Smooth muscle cell of the brain vasculature (primary cell): ENCODE measurements at places on chromosomes 5 and 9.

DNA sequence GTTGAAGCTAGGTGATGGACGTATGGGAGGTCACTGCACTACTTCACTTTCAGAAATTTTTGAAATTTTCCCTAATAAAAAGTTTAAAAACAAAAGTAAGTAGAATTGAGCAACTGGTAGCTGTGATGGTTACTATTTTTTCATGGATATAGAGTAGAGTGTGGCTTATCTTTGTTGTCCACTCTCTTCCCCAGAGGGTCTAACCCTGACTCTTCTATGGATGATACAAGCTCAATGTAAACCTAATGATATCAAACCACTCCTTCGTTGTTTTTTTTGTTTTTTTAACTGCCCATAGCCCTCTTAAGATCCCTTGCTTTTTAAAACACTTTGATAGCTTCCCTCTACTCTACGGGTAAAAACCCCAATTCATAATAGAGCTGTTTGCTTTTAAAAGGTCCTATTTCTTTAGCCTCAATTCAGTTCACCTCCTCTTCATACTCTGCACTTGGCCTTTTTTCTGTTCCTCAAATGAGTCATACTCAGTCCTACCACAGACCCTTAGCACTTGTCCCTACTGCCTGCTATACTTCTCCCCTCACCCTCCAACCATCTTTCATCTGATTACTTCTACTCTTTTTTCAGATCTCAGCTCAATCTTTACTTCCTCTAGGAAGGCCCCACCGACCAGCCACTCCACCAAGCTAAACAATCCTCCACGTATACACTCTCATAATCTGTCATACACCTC lies 2.6 kb downstream of the HDAC3 start:
- no peak for DNase-seq

- no peak for DNase-seq
Measured at GRCh38 chr5:74546796-74547195, 93.7 kb downstream of the ENC1 start.

- DNase-seq = no peak
Measured at GRCh38 chr9:137136881-137137607, 1.9 kb upstream of the GRIN1 start.

GRCh38 chr5:111201705-111202104 lies 22.5 kb upstream of the CAMK4 start:
- DNase-seq = no peak

DNA sequence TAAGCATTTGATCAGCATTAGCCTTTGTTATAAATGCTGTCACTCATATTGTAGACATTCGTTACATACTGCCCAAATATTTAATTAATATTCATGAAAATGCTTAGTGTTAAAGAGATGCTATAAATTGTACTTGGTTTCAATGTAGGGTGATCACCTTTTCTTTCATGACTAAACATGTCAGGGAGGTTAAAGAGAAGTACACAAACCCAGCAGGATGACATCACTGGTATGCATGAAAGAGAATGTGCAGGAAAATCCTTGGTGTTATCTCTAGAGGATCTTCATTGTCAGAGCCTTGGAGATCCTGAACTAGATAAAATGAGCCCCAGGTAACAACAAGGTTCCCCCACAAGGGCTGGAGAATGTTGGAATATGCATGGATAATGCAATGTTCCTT lies 33.0 kb upstream of the SV2C start:
- no peak for DNase-seq

DNA sequence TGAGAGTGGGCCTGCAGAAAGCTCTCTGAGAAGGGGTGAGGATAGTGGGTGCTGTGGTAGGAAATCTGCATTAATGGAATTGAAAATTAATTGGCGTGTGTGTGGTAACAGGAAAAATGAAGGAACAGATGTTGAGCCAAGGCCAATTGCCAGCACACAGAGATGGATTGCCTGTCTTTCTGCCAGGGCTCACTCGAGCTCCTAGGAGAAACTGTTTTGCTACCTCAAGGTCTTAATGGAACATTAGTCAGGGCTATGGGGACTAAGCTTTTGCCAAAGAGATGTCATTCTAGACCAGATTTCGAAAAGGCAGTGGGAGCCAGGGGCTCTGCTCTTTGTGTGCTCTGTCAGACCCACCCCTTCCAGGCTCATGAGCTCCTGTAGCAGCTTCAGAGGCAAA lies 124.0 kb upstream of the EFNA5 start:
- no peak for DNase-seq

GRCh38 chr5:103397739-103398581 lies 139.4 kb downstream of the MACIR start:
- DNase-seq = no peak

DNA sequence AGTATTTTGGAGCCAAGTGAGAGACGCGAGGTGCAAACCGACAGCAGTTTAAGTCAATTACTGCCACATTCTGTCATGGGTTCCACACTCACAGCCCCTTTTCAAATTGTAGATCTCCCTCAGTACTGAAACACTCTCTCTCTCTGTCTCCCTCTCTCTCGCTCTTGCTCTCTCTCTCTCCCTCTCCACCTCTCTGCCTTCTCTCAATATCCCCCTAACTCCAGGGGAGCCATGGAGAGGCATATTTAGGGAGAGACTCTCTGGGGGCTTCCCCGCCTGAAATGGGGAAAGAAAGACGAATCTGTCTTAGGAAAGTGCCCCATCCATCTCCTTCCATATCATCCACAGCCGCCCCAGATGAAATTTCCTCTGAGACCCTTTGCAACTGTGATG lies 1.6 kb downstream of the BRINP1 start:
- no peak for DNase-seq

GRCh38 chr5:39228596-39228995 lies 9.2 kb upstream of the FYB1 start:
- DNase-seq = no peak

DNA sequence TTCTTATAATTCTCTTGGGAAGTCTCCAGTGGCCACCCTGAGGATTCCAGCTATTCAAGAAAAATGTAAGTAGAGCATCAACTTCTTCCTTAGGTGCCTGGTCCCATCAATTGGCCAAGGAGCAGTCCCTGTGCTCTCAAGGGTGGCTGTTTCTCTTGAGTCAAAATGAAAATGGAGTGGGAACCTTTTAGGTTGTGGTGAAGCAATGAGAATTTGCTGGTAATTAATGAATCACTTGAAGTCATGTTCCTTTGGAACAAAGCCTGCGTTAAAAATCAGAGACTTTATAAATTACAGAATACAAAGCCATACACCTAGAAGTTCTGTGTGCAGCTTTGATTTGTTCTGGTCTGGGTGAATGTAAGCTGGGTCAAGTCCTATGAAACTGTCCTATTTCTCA lies 48.9 kb downstream of the IL31RA start:
- DNase-seq = no peak

GRCh38 chr9:84349671-84350070 lies 9.1 kb upstream of the SLC28A3 start:
- DNase-seq = no peak
